Osteoblast (primary cell): ENCODE measurements at places on chromosomes 12 and 14. TPM values are rescaled to one million over a fixed set of nuclear protein-coding genes. Genes with fewer than 3 reads are reported as not detected.

Gene HSPB8
- total RNA-seq = 2.9 and 3.5 TPM in 2 replicates

GRCh38 chr14:26841920-26842741 is 244.3 kb upstream of the NOVA1 start:
- DNase-seq = peak; percentile 17

DNA sequence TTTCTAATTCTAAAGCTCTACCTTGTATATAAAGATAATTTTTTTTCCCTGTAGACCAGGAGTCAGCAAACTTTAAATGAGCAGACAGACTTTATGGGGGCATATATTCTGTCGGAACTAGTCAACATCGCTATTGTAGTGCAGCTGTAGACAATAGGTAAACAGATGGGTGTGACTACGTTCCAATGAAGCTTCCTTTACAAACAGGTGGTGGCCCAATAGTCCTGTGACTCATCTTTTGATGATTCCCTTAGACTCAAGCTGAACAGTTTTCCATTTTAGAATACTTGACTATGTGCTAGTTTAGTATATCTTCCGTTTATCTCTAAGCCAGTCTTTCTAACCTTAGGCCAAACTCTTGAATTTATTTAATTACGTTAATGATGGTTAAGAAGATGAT is 16.3 kb downstream of the MUCL1 start:
- no peak for DNase-seq

GRCh38 chr12:53255996-53256395 is 12.1 kb upstream of the ESPL1 start:
- no peak for DNase-seq

DNA sequence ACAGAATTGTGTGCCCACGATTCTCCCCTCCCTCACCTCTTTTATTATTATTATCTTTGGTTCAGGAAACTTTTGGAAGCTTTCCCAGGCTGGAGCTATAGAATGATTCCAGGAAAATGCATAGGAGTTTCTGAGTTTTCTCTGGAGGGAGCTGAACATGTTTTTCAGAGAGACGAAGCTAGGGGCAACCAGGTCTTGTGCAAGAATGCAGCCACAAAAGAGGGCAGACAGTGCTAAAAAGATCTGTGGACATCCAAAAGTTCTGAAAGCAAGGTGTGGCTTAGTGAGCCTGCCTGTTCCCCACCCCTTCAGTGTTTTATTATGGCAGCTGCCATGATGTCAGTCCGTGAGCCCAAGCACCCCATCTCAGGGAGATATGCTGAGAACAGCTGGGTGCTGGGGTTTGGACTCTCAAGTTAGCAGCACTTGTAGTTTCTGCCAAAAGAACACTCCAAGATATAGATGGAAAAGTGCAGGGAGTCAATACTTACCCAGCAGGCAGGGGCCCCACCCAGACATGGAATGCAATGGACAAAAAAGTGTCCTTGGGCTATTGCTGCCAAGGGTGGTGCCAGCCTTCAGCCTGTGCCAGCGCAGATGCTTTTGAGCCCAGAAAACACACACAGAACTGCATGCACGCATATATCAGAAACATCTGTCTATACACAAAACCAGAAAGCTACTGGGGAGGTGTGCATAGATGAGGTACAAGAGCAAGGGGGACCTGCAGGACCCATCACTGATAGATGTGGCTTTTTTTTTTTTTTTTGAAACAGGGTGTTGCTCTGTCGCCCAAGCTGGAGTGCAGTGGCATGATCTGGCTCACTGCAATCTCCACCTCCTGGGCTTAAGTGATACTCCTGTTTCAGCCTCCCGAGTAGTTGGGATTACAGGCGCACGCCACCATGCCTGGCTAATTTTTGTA is 17.0 kb upstream of the IRF2BPL start:
- DNase-seq = peak; percentile 52

DNA sequence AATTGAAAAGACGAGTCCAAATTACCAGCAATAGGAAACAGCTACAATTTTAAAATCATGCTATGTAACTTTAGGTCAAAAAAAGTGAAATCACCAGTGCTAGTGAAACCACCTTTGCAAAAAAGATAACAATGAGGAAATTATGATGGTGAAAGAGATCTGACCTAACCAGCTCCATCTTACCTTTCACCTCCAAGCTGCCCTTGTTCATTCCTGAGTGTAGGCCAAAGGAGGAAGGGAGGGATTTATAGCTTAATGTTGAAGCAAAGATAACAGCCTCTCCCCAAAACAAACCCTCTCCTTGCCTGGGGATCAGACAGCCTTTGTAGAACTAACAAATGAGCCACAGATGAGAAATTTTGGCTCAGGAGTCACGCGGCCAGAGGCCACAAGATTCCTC is 83.2 kb upstream of the EIF5 start:
- no peak for DNase-seq
